ENCODE measurements at places on chromosomes 6 and 20. TPM values are rescaled to one million over a fixed set of nuclear protein-coding genes. Genes with fewer than 3 reads are reported as not detected.

RAE1 gene
- total RNA-seq = 35.2 TPM

PRRT1 gene
- 0.78 TPM for total RNA-seq

LY6G5C gene
- total RNA-seq = 3.1 TPM

DAAM2 gene
- total RNA-seq = 14.0 TPM

MEI4 gene
- total RNA-seq = 0.47 TPM

FAM209B gene
- not detected for total RNA-seq

KIF25 gene
- not detected for total RNA-seq

SUMO4 gene
- total RNA-seq = 7.3 TPM

MYMX gene
- not detected for total RNA-seq

MOXD1 gene
- 18.6 TPM for total RNA-seq

MAP3K5 gene
- total RNA-seq = 9.8 TPM

GSTA2 gene
- total RNA-seq = not detected

RAD21L1 gene
- total RNA-seq = not detected

DPPA5 gene
- total RNA-seq = not detected

MCCD1 gene
- total RNA-seq = not detected

PMEPA1 gene
- total RNA-seq = 8.3 TPM

EPPIN gene
- total RNA-seq = not detected

RPS6KA2 gene
- total RNA-seq = 18.4 TPM

C20orf141 gene
- not detected for total RNA-seq

PDYN gene
- total RNA-seq = not detected

SIRPB2 gene
- total RNA-seq = 0.62 TPM

DEFB125 gene
- not detected for total RNA-seq

NXT1 gene
- total RNA-seq = 23.6 TPM

DNAH8 gene
- under 0.01 TPM for total RNA-seq

BPI gene
- not detected for total RNA-seq

MDN1 gene
- 34.8 TPM for total RNA-seq

TPBG gene
- 2.2 TPM for total RNA-seq

IL20RA gene
- 0.16 TPM for total RNA-seq

PRND gene
- total RNA-seq = 1.1 TPM

OPRM1 gene
- 1.7 TPM for total RNA-seq

RHAG gene
- total RNA-seq = not detected

RIPOR3 gene
- 1.7 TPM for total RNA-seq

NINL gene
- 18.4 TPM for total RNA-seq

CRISP3 gene
- 0.16 TPM for total RNA-seq

SLC35D3 gene
- not detected for total RNA-seq

VEGFA gene
- 32.3 TPM for total RNA-seq

NR2E1 gene
- 9.8 TPM for total RNA-seq

JARID2 gene
- total RNA-seq = 18.6 TPM

IP6K3 gene
- not detected for total RNA-seq

RIMS4 gene
- total RNA-seq = 77.5 TPM

ILRUN gene
- total RNA-seq = 21.7 TPM

SMIM28 gene
- not detected for total RNA-seq

CTAGE9 gene
- not detected for total RNA-seq

COQ3 gene
- 12.2 TPM for total RNA-seq

FUT9 gene
- 97.0 TPM for total RNA-seq

PROCR gene
- total RNA-seq = 4.7 TPM

TRIM15 gene
- not detected for total RNA-seq

HLA-DQA2 gene
- 0.16 TPM for total RNA-seq

NOL7 gene
- 44.1 TPM for total RNA-seq

PRSS16 gene
- not detected for total RNA-seq

BTBD9 gene
- total RNA-seq = 38.1 TPM

EDN1 gene
- 5.9 TPM for total RNA-seq

KLHDC3 gene
- total RNA-seq = 145 TPM

GPRC6A gene
- total RNA-seq = not detected

HCRTR2 gene
- 14.3 TPM for total RNA-seq

GPLD1 gene
- 12.6 TPM for total RNA-seq
